ENCODE measurements at places on chromosomes 13 and 19. TPM values are rescaled to one million over a fixed set of nuclear protein-coding genes. Genes with fewer than 3 reads are reported as not detected.

The IRS2 gene
- total RNA-seq = 65.5 TPM

The AZU1 gene
- 0.20 TPM for total RNA-seq

The ZNF616 gene
- total RNA-seq = 0.97 TPM

The CEACAM5 gene
- total RNA-seq = 1.6 TPM

The LRRC63 gene
- total RNA-seq = 0.08 TPM

The TMEM238 gene
- 9.3 TPM for total RNA-seq

The KLC3 gene
- 1.2 TPM for total RNA-seq

The COG6 gene
- total RNA-seq = 3.8 TPM

The EFNB2 gene
- total RNA-seq = 4.3 TPM

The LILRB2 gene
- 0.09 TPM for total RNA-seq

The ZNF415 gene
- not detected for total RNA-seq

The GRIK5 gene
- 0.45 TPM for total RNA-seq

The GNG8 gene
- total RNA-seq = not detected

The C1QTNF9B gene
- total RNA-seq = not detected

The FOXO1 gene
- total RNA-seq = 12.1 TPM

Measured in A549 treated with AZD2906 at 1 μM for 4 hours (cell line).